ENCODE measurements at places on chromosomes 7 and 10.

DNA sequence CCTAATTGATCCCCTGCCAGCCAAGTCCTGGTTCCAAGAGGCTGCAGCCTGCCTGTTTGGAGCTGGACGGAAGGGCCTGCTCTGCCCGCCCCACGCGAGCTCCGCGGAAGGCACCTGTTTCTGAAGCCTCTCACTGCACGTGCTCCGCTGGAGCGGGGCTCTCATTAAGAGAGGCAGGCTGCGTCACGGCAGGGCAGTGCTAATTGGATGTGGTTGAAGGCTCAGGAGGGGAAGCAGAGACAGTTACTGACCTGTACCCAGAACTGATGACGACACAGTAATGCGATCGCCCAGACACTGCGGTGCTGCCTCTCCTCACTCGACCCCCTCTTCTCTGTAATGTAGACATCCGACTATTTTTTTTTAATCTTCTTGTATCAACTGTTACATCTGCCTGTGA lies 411.1 kb upstream of the MGMT start:
- DNase-seq = no peak

DNA sequence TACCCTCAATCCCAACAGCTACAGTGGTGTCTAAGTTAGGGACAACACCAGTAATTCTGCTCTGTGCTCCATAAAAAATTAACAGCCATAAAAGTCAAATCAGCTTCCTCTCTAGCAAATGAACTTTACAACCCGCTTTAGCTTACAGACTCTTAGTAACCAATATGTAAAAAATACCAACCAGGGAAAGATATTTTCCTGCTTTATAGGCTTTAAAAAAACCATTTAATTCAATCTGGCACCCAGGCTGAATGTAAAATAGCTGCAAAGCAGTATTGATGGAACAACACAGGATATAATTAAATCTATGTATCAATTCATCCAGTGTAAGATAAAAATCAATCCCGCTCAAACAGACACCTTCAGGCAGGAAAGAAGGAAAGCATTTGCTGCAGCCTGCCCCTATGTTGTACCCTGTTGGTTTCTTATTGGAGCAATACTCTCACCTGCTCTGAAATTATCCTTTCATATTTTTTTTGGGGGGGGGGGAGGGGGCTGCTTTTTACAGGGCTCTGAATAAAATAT lies 98.6 kb downstream of the NXPH1 start:
- DNase-seq = no peak

- DNase-seq = peak; percentile 13
Observed at GRCh38 chr7:141220263-141220880, 146.5 kb downstream of the TMEM178B start.

DNA sequence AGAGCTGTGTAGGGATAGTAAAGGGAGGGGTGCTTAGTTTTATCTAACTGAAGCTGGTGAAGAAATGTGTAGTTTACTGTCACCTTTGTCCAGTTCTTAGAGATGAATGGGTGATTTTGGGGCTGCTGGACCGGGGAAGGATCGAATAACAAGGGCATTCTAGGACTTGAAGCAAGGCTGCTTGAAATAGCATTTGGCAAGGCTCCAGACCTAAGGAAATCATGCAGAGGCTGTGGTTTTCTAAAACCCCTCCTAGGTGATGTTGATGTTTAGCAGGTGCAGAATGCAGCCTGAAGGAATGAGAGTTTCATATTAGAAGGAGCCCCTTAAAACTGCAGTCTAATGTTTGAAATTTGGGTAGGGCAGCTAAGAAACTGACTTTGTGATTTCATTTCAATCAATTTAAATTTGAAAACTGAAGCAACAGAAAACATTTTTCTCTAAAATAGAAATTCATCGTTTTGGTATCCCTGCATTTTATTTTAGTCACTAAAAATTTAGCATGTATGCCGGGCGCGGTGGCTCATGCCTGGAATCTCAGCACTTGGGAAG lies 68.5 kb downstream of the TET1 start:
- no peak for DNase-seq

GRCh38 chr10:90857635-90858460 lies at the start of gene HTR7:
Gene HTR7, minus strand, starts transcription at chr10:90858039. Its CDS starts 368 bp downstream, at chr10:90857671.
- peak; percentile 69 for DNase-seq

DNA sequence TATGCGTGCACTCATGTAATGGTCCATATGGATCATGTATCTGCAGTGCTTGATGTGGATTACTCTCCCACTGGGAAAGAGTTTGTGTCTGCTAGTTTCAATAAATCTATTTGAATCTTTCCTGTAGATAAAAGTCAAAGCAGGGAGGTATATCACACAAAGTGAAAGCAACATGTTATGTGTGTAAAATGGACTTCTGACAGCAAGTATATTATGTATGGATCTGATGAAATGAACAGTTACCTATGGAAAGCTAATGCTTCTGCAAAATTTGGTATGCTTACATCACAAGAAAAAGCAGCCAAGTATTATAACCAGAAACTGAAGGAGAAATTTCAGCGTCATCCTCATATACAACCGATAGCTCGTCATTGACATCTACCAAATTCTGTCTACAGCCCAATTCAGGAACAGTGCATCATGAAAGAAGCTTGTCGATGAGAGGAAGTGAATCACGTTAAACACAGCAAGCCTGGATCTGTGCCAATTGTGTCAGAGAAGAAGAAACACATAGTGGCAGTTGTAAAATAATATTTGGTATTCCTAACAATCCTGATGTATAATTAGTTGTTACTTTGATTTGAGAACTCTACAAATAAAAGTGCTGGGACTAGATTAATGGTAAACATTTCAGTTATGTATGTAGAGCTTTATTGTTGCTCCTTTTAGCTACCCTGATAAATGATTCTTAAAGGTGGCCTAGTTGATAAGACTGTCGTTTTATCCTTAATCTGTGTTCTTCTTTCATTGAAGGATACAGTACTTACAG lies 14.2 kb upstream of the SYPL1 start:
- DNase-seq = no peak

- DNase-seq = peak; percentile 58
Observed at GRCh38 chr7:95794917-95795515, 22.7 kb downstream of the DYNC1I1 start.

DNA sequence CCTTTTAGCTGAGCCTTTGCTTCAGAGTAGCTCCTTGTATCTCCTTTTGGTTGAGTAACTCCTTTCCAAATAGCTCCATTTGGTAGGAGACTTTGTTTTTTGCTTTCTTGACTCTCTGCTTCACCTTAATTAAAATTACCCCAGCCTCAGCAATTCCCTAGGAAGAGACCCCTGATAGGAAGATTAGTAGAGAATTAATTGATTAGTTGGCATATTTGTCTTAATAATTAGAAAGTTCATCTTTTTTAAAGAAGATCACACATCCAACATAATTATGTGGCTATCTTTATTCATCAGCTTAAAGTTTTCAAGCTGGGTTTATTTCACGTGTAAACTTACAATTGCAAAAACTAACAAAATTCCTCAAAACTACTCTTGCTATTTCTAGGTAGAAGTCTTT lies 119.1 kb downstream of the LRRN3 start:
- DNase-seq = no peak

DNA sequence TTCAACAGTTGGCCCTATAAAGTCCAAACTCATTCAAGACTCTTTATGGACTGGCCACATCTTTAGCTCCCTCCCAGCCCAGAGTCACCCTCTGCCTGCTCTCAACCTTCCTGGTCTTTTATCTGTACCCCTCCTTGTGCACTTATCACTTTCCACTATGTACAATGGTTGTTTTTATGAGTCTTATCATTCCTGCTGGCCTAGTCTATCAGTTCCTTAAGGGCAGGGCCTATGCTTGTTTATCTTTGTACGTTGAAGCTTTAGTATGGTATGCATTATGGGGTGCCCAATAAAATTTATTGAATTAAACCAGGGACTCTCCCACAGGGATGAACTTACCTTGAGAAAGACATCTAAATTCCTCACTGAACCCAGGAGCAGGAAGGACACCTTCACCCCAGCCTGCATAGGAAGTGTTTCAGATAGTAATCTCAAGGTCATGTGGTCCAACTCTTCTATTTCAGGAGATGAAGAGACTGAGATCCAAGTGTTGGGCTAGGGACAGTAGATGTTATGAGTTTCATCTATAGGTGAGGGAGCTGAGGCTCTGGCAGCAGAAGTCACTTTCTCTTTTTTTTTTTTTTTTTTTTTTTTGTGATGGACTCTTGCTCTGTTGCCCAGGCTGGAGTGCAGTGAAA lies 13.3 kb upstream of the PDCD4 start:
- DNase-seq = no peak

GRCh38 chr7:3950249-3950648 lies 649.2 kb downstream of the SDK1 start:
- DNase-seq = no peak

DNA sequence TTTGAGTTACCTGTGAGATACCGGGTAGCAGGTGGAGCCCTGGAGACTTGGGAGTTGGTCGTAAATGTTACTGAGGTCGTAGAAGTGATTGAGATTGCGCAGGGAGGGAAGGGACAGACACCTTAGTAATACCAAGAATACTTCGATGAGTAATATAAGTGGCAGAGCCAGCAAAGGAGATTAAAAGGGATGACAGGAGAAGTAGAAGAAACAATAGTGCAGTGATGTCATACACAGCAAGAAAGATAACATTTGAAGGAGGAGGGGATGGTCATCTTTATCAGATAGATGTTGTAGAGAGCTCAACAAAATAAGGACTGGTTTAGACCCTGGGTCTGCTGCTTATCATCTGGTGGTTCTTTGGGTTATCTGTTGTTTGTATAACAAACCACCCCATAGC lies 5.0 kb downstream of the BCCIP start:
- DNase-seq = no peak

GRCh38 chr7:19001854-19002253 lies 115.6 kb downstream of the TWIST1 start:
- no peak for DNase-seq

DNA sequence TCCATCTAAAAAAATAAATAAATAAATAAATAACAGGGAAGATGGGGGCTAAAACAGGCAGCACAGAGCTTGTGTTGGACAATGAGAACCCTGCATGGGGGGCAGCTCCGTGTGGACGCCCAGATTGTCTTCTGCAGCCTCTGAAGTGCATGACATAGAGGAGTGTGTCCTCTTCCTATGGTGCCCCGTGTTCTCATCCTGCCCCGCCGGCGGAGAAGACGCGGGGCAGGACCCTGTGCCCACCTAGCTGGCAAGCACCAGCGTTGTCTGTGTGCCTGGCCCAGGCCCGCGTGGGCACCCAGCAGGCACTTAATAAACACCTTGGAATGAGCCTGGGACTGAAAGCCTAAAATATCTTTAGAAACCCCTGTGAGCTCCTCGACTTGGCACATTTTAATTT lies 88.7 kb upstream of the DNAAF5 start:
- DNase-seq = no peak

- peak; percentile 31 for DNase-seq
Observed at GRCh38 chr10:111128331-111129180, 51.7 kb downstream of the ADRA2A start.

GRCh38 chr7:151367284-151367683 lies 25.7 kb downstream of the NUB1 start:
- no peak for DNase-seq

- DNase-seq = no peak
Observed at GRCh38 chr10:5582736-5583135, 58.0 kb downstream of the CALML3 start.

DNA sequence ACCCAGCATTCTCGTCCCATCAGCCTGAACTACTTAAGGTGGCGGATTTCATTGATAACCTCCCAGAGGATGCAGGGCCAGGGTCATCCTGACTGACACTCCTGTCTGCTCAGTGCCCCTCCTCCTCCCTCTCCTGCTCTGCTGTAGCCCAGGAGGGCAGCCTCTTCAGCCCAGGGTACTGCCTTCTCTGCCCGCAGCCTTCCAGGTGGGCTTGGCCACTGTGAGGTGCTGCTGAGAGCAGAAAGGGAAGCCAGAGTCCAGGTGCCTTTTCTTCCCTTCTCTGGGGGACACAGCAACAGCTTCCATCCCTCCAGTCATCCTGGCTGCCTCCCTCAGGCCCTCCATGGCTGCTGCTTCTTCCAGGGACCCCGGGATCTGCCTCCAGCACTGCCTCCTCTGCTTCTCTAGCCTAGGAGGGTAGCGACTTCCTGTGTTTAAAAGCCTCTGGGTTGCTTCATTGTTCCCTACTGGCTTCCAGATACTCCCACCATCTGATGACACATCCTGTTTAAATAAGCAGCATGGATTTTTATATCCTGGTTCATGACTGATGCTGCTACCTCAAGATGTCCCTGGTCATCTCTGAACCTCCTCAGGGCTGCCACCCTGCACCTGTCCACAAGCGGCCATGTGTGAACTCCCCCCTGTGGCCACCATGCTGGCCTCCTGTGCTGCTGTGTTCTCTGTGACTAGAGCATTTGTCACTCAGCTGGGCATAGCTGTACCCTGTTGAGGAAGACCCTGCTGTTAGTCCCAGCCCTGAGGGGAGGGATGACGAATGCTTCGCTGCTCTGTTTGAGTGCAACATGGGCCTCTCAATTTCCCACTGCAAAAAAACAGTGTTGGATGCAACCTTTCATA lies 55.8 kb downstream of the AKR1C4 start:
- peak; percentile 31 for DNase-seq

- peak; percentile 57 for DNase-seq
Observed at GRCh38 chr10:50310560-50311174, 59.4 kb upstream of the ASAH2 start.

DNA sequence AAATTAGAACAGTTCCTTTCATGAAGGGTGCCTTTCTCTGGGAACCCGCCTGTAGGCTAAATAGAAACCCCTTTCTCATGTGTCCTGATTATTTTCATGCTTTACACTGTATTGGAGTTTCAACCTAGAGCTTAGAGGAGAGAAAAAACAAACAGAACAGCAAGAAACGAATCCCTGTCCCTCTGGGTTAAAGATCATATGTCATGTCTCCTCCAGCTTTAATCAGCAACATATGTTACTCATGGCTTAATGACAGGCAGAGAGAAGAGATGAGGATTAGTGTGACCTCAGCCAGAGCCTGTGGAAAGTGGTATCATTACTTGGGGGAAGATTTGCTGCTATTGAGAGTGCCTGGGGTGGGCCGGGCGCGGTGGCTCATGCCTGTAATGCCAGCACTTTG lies 32.1 kb downstream of the CRCP start:
- no peak for DNase-seq

GRCh38 chr10:70952401-70952800 lies 64.0 kb upstream of the PCBD1 start:
- DNase-seq = no peak

- peak; percentile 96 for DNase-seq
Observed at GRCh38 chr7:102875700-102876295, 37.0 kb upstream of the LRRC17 start.

- no peak for DNase-seq
Observed at GRCh38 chr10:36021096-36021495, 379.0 kb upstream of the FZD8 start.

- no peak for DNase-seq
Observed at GRCh38 chr10:78931321-78932053, 137.3 kb upstream of the ZMIZ1 start.

- DNase-seq = no peak
Observed at GRCh38 chr10:6200734-6201515, 1.8 kb upstream of the PFKFB3 start.

GRCh38 chr10:15795036-15795792 lies 65.1 kb downstream of the MINDY3 start:
- no peak for DNase-seq

GRCh38 chr10:21403256-21404015 lies 122.0 kb downstream of the SKIDA1 start:
- DNase-seq = no peak
